ENCODE measurements at places on chromosomes 7 and 10. TPM values are rescaled to one million over a fixed set of nuclear protein-coding genes. Genes with fewer than 3 reads are reported as not detected.
A peak's percentile ranks its signal among the peaks of the same experiment; 100 is the strongest.

DNA sequence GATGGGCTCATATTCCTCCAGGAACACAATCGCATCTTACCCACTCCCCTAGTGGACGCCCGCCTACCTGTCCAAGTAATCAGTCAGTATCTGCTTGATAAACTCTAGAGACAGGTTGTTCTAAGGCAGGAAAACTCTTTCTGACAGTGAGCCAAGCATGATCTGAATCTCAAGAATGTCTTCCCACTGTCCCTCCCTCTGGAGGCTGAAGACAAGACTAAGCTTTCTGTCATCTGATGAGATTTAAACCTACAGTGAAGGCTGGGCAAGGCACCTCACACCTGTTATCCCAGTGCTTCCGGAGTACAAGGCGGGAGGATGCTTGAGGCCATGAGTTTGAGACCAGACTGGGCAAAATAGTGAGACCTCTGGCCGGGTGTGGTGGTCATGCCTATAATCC lies 586.6 kb downstream of the GALNT17 start:
- DNase-seq = peak; percentile 65

GRCh38 chr7:131948434-131949053 lies 392.1 kb upstream of the PODXL start:
- DNase-seq = no peak

- DNase-seq = no peak
Observed at GRCh38 chr10:82206831-82207230, 331.8 kb downstream of the NRG3 start.

GRCh38 chr10:65611592-65611991 lies 1314.2 kb upstream of the LRRTM3 start:
- DNase-seq = no peak

- peak; percentile 9 for DNase-seq
Observed at GRCh38 chr10:117543225-117544003, 868 bp downstream of the EMX2 start.

GRCh38 chr7:4769761-4770160 lies 5.7 kb upstream of the AP5Z1 start:
- no peak for DNase-seq

DNA sequence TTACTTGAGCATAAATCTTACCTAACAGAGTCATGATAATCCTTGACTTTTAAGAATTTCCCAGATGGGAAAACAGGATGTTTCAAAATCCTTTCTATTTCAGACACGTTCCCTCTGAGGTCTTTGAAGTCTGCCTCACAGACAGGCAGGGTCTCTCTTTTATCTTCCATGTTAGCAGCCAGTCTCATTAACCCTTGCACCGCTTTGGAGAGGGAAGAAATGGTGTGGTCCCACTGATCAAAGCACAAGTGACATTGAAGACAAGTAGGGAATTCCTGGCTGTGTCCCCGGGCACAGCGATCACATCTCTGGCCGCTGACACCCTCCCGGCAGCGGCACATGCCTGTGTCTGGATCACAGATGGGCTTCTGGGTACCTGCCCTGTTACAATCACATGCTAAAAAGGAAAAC lies 52.7 kb upstream of the LAMB1 start:
- DNase-seq = no peak

GRCh38 chr7:48289656-48290055 lies 118.4 kb downstream of the ABCA13 start:
- no peak for DNase-seq

DNA sequence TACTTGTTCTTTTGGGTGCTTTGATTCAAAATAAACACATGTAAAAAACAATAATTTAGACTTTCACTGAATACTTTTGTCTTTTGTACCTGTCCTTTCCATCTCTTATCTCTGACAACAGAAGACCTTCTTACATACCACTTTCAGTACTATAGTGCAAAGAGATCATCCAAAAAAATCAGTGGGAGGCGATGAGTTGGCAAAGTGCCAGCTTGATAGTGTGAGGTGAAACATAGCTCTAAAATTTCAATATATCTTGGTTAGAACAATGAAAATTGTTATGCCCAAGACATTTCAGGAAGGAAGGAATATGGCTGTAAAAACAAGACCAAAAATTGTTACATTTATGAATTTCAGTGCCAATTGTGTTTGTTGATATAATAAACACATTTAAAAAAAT lies 390.2 kb upstream of the COBL start:
- no peak for DNase-seq

Gene EPO
- total RNA-seq = 0.88 TPM

Gene HSPA12A
- total RNA-seq = 5.4 TPM

Gene HTRA1
- total RNA-seq = 1,959 TPM

Gene C10orf62
- total RNA-seq = 0.62 TPM

Gene RNLS
- total RNA-seq = 0.19 TPM

Gene EN2
- 1.7 TPM for total RNA-seq

Measured in myocyte (in vitro differentiated cells).